ENCODE measurements at places on chromosomes 2 and 18.

- no peak overlapping the region for H3K4me3 ChIP-seq
- H3K36me3 ChIP-seq: peaks cover 50% of the 10 kb centered on the region
- H3K27me3 ChIP-seq: no peaks in the 10 kb centered on the region
- no peak for DNase-seq
- no peak overlapping the region for H3K27ac ChIP-seq
These were observed 115.3 kb downstream of the FEZ2 start for GRCh38 chr2:36482576-36483214.

GRCh38 chr2:110820128-110820527 is 87.8 kb downstream of the ACOXL start:
- no peaks in the 10 kb centered on the region for H3K36me3 ChIP-seq
- no peak for DNase-seq
- no peaks in the 10 kb centered on the region for H3K4me1 ChIP-seq
- no peak overlapping the region for H3K4me3 ChIP-seq
- no peak overlapping the region for H3K27ac ChIP-seq

- no peak for DNase-seq
- H3K36me3 ChIP-seq: peaks cover 75% of the 10 kb centered on the region
- H3K27ac ChIP-seq: peak overlapping the region; percentile 42
- H3K4me1 ChIP-seq: no peaks in the 10 kb centered on the region
These were observed 98.4 kb downstream of the UXS1 start for GRCh38 chr2:106095478-106096298.

GRCh38 chr2:25453199-25453905 is 111.6 kb upstream of the DNMT3A start:
- DNase-seq: no peak
- no peaks in the 10 kb centered on the region for H3K4me1 ChIP-seq
- H3K27ac ChIP-seq: no peak overlapping the region
- no peaks in the 10 kb centered on the region for H3K27me3 ChIP-seq
- H3K36me3 ChIP-seq: peaks cover 15% of the 10 kb centered on the region

GRCh38 chr2:43068041-43068533 is 158.3 kb downstream of the ZFP36L2 start:
- H3K4me1 ChIP-seq: peaks cover 20% of the 10 kb centered on the region
- DNase-seq: no peak
- H3K36me3 ChIP-seq: no peaks in the 10 kb centered on the region
- H3K4me3 ChIP-seq: no peak overlapping the region

- no peaks in the 10 kb centered on the region for H3K36me3 ChIP-seq
- peaks cover 17% of the 10 kb centered on the region for H3K4me1 ChIP-seq
- DNase-seq: no peak
- no peaks in the 10 kb centered on the region for H3K27me3 ChIP-seq
These were observed 252.5 kb downstream of the ETAA1 start for GRCh38 chr2:67649331-67650261.

- no peak for DNase-seq
- peaks cover 41% of the 10 kb centered on the region for H3K27me3 ChIP-seq
- H3K4me1 ChIP-seq: no peaks in the 10 kb centered on the region
These were observed 1.9 kb downstream of the NTSR2 start for GRCh38 chr2:11667866-11668637.

DNA sequence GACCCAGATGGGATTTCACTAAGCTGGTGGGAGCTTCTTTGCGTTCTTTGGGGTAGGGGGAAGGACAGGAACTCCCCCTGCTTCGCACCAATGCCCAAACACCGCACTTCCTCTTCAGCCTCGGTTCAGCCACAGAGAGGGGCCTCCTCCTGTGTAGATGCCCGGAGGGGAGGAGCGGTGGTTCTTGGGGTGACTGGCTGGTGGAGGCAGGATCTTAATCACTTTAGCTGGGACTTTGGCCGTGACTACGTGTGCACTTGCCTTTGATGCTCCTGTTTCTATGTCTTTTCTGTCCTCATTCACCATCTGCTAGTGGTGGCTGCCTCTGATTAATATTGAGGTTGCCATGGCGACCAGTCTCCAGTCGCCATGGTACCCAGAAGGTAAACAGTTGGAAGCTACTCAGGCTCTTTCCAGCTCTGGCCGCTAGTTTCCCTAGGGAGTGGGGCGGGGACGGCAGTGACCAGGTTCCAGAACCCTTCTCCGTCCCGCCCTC is 1.9 kb downstream of the CNGA3 start:
- H3K36me3 ChIP-seq: no peaks in the 10 kb centered on the region
- peaks cover 59% of the 10 kb centered on the region for H3K27me3 ChIP-seq
- H3K4me1 ChIP-seq: peaks cover 9% of the 10 kb centered on the region
- no peak for DNase-seq
- no peak overlapping the region for H3K27ac ChIP-seq
- H3K4me3 ChIP-seq: no peak overlapping the region

- H3K27me3 ChIP-seq: peaks cover 48% of the 10 kb centered on the region
- no peak for DNase-seq
- H3K4me3 ChIP-seq: no peak overlapping the region
- H3K27ac ChIP-seq: no peak overlapping the region
- H3K36me3 ChIP-seq: no peaks in the 10 kb centered on the region
- H3K4me1 ChIP-seq: peaks cover 22% of the 10 kb centered on the region
These were observed 3.9 kb upstream of the NPPC start for GRCh38 chr2:231929961-231930592.

GRCh38 chr2:56224316-56224715 is 40.5 kb downstream of the CCDC85A start:
- H3K4me1 ChIP-seq: no peaks in the 10 kb centered on the region
- no peak overlapping the region for H3K4me3 ChIP-seq
- no peaks in the 10 kb centered on the region for H3K27me3 ChIP-seq
- H3K27ac ChIP-seq: no peak overlapping the region
- H3K36me3 ChIP-seq: no peaks in the 10 kb centered on the region

Data from lower lobe of right lung (tissue), 2 donors.